ENCODE measurements at places on chromosomes 12 and 14.

DNA sequence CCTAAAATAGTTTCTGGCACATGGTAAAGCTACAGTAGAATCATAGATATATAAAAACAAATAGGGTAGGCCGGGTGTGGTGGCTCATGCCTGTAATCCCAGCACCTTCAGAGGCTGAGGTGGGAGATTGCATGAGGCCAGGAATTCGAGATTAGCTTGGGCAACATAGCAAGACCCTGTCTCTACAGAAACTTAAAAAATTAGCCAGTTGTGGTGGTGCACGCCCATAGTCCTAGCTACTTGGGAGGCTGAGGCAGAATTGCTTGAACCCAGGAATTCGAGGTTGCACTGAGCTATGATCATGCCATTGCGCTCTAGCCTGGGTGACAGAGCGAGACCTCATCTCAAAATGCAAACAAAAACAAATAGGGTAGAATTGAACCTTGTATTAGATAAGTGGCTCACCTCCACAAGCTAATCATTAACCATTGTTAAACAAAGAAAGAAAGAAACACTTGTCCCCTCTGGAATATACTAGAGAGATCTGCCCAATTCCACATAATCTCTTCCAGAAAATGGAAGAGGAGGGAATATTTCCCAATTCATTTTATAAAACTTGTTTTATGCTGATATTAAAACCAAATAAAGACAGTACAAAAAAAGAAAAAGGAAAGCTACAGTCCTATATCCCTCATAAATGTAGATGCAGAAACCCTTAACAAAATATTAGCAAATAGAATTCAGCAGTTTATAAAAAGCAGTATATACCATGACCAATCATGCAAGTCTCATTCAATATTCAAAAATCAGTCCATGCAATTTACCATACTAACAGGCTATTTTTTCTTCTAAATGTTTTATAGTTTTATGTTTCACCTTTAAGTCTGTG is 22.7 kb upstream of the DHRS2 start:
- no peak for DNase-seq

DNA sequence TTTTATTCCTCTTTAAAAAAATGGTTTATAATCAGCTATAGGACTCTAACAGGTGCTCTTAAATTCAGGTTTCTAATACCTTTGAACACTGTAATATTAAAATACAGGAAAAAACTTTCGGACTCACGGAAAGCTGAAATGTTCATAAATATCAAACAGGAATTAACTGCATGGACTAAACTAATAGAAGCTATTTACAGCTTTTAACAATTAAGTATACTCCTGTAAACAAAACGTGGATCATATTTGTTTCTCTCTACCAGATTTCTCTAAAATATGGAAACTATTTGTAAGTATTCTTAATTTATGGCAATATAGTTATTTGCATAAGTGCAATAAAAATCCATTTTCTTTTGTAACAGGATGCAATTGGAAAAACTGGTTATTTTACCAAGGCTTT is 108.9 kb upstream of the RESF1 start:
- DNase-seq, result no peak

DNA sequence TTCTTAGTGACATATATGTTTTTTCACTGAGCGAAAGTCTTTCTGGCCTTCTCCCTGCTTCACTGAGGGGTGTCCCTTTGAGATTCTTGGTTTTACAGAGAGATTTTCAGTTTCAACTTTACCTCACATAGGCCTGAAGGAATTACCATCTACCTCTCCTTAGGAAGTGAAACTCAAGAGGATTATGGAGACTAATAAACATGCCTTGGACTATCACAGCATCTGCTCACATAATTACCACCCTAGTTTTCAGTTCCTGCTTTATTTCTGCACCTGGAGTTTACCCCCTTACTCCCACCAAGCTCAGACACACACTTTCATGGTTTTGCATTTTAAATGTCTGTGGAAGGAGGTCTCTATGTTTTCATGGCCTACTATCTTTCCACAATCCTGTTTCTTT is 118.3 kb upstream of the SCAF11 start:
- no peak for DNase-seq

DNA sequence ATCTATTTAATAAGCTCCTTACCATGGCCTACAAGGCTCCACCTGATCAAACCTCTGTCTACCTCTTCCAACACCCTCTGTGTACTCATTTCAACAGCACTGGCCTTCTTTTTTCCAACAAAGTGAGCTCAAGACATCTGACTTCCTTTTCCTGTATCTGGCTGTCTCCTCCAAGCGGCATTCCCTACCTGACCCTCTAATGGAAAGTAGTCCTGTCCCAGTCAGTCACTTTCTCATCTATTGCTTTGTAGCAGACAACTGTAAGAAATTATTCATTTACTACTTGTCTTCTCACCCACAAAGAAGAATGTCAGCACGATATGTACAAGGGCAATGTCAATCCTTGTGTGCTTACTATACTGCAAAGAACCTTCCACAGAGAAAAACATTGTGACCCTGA is 149.6 kb downstream of the MED13L start:
- no peak for DNase-seq

DNA sequence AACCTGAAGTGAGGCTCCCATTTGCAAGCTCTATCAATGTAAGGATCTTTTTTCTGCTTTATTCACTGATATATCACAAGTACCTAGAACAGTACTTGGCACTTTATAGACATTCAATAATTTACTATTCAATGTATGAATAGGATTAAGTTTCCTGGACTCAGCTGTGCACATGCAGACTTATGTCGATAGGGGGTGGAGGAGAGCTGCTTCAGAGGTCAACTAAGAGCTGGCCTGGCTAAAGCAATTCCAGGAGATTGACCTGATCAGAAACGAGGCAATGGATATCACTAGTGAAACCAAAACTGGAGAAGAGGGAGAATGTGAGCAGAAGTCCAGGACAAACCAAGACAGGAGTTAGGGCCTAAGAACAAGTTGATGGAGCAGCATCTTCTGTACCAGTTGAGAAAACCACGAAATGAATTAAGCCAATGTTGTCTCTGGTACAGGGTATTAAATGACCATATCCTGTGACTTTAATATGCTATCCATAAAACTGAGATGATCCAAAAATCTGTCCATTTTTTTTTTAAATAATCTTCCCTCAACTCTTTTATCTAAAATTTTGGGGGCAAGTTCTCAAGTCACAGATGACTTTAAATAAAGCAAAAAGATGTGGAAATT is 169.2 kb downstream of the PIK3C2G start:
- peak; percentile 26 for DNase-seq

- no peak for DNase-seq
Measured at GRCh38 chr12:103016381-103016780, 58.9 kb downstream of the ASCL1 start.

GRCh38 chr14:101373690-101374295 is 187.5 kb upstream of the DIO3 start:
- no peak for DNase-seq

GRCh38 chr14:55052269-55052930 is 953 bp downstream of the MAPK1IP1L start:
- DNase-seq, result no peak

GRCh38 chr14:29290441-29290840 is 523.9 kb downstream of the FOXG1 start:
- DNase-seq, result no peak

- DNase-seq, result no peak
Measured at GRCh38 chr12:124365726-124366430, 71.0 kb downstream of the RFLNA start.

- no peak for DNase-seq
Measured at GRCh38 chr12:114439261-114439683, 33.3 kb upstream of the TBX5 start.

GRCh38 chr12:102433304-102433703 is 47.1 kb downstream of the IGF1 start:
- DNase-seq, result no peak

DNA sequence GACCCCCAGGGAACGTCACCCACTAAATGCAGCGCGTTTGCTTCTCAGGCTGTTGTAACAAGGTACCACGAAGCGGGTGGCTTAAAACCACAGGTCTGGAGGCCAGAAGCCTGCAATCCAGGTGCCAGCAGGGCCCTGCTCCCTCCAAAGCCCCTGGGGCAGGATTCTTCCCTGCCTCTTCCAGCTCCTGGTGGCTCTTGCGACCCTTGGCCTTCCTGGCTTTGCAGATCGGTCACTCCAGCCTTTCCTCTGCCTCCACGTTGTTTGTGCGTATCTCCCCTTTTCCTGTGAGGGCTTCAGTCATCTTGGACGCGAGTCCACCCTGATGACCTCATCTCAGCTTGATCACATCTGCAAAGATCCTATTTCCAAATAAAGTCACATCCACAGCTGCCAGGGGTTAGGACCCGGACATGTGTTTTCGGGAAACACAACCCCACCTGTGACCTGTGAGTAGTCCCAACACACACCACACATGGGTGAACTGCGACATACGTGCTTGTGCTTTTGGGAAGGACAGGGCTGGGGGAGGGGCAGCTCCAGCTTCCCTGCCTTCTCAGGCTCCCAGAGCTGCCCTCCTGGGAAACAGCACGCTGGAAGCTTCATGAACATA is 114.5 kb upstream of the NCOR2 start:
- peak; percentile 58 for DNase-seq

DNA sequence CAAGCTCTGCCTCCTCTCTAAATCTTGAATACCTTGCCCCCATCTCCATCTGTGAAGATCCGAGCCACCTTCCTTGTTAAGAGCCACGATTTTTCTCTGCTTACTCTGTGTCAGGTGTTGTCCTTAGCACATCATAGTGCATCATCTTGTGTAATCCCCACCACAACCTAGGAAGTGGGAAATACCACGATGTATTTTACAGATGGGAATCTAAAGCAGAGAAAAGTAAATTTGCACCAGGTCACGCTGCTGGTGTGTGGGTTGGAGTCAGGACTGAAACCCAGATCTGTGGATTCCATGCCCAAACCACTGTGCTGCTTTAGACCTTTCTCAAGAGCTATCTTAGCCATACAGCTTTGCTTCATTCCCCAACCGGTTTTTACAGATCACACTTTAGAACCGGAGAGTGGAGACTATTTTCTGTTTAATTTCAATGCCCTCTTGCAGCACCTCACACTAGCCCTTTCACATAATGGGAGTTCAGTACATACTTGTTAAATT is 94.6 kb downstream of the PPM1A start:
- DNase-seq, result no peak

DNA sequence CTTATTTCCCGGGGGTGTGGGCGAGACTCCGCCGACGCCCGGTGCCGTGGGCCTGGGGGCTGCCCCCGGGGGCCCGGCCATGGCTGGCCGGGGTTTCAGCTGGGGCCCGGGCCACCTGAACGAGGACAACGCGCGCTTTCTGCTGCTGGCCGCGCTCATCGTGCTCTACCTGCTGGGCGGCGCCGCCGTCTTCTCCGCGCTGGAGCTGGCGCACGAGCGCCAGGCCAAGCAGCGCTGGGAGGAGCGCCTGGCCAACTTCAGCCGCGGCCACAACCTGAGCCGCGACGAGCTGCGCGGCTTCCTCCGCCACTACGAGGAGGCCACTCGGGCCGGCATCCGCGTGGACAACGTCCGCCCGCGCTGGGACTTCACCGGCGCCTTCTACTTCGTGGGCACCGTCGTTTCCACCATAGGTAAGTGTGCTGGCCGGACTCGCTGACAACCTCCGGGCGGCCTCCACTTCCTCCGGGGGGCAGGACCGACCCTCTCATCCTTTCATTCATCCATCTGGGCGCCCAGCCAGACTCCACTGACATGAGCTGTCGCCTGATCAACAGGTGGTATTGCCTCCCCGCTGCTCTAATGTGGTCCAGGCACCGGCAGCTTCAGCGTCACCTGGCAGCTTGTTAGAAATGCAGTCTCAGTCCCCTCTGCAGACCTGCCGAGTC is 467 bp downstream of the KCNK13 start:
- peak; percentile 25 for DNase-seq

- no peak for DNase-seq
Measured at GRCh38 chr12:43102546-43103264, 449.3 kb downstream of the ADAMTS20 start.

DNA sequence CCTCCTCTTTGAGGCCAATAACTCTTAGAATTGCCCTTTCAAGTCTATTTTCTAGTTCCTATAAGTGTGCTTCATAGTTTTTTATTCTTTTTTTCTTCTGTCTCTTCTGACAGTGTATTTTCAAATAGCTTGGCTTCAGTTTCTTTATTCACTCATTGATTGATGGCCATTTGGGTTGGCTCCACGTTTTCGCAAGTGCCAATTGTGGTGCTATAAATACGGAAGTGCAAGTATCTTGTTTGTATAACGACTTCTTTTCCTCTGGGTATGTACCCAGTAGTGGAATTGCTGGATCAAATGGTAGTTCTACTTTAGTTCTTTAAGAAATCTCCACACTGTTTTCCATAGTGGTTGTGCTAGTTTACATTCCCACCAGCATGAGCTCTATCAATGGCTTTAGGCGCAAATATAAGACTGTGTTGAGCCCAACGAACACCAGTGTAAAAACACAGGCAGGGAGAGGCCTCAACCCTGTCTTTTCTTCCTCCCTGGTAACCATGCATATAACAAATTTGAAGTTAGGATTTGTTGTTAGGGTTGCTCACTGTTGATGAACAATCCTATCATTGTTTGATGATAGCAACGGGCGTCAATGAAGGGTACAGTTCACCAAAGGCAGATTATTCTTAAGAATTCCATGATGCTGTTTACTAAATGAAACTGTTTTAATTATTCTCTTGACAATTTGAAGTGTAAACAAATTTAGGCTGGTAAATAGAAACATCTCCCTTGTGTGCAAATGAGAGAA is 13.3 kb upstream of the LMNTD1 start:
- no peak for DNase-seq

- DNase-seq, result no peak
Measured at GRCh38 chr12:112327209-112327938, 54.9 kb downstream of the HECTD4 start.

DNA sequence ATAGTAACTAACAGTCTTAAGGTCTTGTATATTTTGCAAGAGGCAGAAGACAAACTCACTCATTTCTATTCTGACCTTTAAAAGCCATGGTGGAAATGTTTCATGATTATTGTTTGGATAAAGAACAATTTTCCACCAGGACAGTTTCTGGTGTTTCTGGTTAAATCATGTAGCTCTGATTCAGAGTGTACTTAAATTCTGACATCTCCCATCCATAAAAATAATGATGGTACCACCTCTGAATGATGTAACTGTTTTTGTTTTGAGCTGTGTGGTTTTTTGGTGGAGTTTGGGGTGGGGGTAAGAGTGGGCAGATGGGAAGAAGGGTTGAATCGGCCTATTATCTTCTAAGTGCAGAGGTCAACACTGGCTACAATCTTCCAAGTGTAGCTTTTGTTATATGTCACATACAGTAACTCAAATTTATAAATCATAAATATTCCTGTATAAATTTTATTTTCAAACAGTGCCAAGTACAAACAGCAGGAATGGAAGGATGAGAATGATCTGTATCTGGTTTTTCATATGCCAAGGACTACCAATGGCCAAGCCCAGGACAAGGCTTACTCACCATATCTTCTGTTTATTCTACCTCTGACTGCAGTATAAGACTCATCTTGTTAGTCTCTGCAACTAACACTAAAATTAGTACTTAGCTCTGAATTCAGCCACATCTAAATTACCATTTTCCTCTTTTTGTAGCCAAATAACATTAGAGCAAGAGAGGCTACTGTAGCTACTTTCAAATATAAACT is 108.7 kb downstream of the BCAT1 start:
- no peak for DNase-seq
